ENCODE measurements at places on chromosomes 1 and 21.
A peak's percentile ranks its signal among the peaks of the same experiment; 100 is the strongest.

GRCh38 chr1:12383786-12384185 is 154.0 kb downstream of the VPS13D start:
- no peak for DNase-seq

DNA sequence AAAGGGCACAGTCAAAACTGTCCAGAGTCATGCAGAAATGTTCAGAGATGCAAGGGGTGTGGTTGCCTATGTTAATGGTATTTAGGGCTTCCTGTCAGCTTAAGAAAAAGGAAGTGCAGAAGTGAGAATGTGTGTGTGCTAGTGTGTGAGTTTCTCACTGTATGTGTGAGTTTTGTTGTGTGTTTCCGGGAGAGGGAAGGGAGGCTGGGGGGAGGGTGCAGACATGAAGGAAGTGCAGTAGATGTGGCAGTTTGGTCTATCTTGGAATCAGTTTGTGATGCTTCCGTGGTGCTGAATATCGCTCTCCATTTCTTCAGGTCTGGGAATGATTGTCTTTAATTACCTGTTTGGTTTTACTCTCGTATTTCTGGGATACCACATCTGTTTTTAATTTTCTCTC is 16.5 kb upstream of the ATP6V1G3 start:
- no peak for DNase-seq

DNA sequence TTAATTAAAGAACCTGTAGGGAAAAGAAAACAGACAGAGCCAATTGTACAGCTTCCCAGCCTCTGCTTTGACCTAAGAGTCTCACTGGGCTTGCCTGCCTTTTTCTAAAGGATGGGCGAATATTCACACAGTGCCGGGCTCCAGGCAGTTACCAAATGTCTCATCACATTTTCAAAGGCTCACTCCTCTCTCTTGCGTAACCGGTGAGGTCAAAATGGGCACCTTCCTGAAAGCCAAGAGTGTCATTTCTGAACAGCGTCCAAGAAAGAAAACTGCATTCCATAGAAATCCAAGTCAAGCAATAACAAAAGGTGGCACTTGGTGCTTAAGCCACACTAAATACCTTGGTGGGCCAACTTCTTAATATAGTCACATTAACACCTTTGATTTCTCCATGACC is 710 bp upstream of the PALMD start:
- no peak for DNase-seq

- DNase-seq = peak; percentile 86
Observed at GRCh38 chr1:1080122-1080757, 6.1 kb upstream of the RNF223 start.

- DNase-seq = no peak
Observed at GRCh38 chr1:67850611-67851075, 17.4 kb upstream of the GNG12 start.

DNA sequence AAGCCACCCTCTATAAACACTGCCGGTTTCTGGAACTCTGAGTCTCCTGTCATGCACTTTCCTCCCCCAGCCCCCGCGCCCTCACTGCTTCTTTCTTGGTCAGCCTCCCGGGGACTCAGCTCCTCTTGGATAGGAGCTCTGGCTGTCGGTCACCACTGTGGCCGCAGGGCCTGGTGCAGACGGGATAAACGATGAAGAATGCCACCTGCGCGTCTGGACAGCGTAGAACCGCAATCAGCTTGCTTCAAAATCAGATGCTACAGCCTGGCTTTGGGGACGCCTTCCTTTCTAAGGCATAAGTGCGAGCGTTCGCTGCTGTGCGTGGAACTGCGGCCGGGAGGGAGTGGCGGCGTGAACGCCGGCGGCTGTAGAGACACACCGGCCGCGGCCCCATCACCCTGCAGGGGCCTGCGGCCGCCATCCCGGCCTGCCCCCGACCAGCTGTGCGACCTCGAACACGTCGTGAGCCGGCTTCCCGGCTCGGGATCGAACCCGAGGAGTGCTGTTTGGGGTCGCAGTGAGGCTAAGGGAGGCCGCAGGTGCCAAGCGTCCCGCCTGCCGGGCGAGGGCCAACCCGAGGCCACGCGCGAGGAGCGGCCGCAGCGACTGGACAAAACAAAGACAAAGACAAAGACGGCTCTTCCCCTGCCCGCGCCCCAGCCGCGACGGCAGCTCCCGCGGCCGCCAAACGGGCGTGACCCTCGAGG is 688 bp downstream of the PTTG1IP start:
- peak; percentile 40 for DNase-seq

DNA sequence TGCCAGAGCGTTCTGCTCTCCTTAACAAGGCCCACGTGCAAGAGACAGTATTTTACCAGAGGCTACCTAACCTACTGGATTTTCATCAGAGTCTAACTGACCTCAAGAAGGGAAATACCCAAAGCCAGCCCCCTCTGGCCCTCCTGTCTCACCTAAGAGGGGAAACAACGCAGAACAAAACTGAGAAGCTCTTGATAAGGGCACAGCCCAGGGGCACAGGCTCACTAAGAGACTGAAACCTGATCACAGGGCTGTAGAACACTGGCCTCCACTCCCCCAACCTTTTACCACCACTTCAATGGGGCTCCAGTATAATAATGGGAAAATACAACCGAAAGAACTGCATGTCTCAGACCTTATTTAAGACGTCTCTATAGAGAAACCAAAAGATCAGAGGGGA is 449.5 kb upstream of the CAMK1G start:
- DNase-seq = no peak

GRCh38 chr21:36945496-36946138 is 20.9 kb downstream of the HLCS start:
- no peak for DNase-seq
